ENCODE measurements at places on chromosomes 6 and 20.

- DNase-seq = no peak
Observed at GRCh38 chr20:16533502-16533901, 39.7 kb downstream of the KIF16B start.

DNA sequence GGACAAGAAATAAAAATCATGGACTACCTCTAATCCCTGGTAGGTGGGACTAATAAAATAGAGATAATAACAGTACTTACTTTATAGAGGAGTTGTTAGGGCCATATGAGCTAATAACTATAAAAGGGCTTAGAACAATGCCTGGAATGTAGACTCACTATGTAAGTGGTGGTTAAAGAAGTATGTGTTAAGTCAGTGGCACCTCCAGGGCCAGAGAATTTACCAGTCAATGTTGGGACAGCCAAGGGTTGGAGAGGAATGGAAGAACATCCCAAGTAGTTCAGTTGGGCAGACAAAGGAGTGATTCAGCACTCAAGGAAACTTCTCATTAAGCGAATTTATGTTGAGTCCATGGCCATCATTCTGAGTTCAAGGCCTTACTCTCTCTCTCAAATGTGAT is 116.8 kb downstream of the OTOR start:
- DNase-seq = no peak

GRCh38 chr6:149962461-149963211 is 1.1 kb upstream of the ULBP1 start:
- DNase-seq = no peak

DNA sequence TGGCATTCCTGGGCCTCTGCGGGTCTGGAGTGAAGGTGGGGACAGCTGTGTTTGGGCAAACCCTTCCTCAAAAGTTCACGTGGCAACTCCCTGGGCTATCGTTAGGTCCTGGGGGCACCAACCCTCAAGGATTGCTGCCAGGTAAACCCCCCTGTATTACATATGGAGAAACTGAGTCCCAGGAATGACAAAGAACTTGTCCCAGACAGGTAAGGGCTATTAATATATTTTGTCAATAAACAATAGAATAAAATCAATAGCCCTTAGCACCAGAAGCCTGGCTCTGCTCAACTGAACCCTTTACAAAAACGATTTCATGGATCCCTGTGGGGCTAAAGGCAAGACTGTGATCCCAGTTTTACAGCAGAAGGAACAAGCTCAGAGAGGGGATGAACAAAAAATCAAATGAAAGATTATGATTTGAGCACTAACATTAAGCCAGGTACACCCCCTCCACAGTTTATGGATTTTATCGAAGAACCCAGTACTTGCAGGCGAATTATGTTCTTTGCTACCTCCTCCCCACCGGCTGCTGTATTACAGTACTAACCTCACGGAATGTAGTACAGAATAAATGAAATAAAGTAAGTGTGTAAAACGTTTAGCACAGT is 2.7 kb downstream of the ID1 start:
- DNase-seq = no peak

- DNase-seq = no peak
Observed at GRCh38 chr6:39879535-39879934, 54.7 kb downstream of the MOCS1 start.

All from CD4-positive, alpha-beta T cell treated with Interferon alpha-2 for 1 hour (primary cell).